ENCODE measurements at places on chromosomes 2 and 18.
A peak's percentile ranks its signal among the peaks of the same experiment; 100 is the strongest.

DNA sequence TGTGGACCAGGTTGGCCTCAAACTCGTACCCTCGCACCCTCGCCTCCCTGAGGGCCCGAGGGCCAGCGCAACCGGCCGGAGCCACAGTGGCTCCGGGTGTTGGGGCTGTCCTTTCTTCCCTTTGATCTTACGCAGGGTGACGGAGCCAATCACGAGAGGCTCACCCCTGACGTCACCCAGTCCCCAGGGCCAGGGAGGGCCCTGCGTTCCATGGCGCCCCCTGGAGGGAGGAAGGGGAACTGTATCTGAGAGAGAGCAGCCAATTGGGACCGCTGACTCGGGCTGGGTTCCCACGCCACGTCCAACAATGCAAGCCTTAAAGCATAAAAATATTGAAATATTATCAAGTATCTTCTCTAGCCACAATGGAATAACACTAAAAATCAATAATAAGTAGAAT is 432.8 kb upstream of the LRRTM4 start:
- no peak for DNase-seq

- no peak for DNase-seq
Observed at GRCh38 chr18:31396796-31397612, 20.4 kb downstream of the DSG4 start.

GRCh38 chr2:165024199-165024598 is 68.9 kb upstream of the SLC38A11 start:
- DNase-seq: no peak

- no peak for DNase-seq
Observed at GRCh38 chr2:73013936-73014335, 57.6 kb downstream of the SFXN5 start.

GRCh38 chr2:33726415-33726814 is 127.3 kb upstream of the FAM98A start:
- DNase-seq: no peak

GRCh38 chr2:207112383-207112782 is 53.4 kb downstream of the KLF7 start:
- DNase-seq: no peak

- peak; percentile 67 for DNase-seq
Observed at GRCh38 chr2:30224151-30224550, 7.2 kb upstream of the LBH start.

DNA sequence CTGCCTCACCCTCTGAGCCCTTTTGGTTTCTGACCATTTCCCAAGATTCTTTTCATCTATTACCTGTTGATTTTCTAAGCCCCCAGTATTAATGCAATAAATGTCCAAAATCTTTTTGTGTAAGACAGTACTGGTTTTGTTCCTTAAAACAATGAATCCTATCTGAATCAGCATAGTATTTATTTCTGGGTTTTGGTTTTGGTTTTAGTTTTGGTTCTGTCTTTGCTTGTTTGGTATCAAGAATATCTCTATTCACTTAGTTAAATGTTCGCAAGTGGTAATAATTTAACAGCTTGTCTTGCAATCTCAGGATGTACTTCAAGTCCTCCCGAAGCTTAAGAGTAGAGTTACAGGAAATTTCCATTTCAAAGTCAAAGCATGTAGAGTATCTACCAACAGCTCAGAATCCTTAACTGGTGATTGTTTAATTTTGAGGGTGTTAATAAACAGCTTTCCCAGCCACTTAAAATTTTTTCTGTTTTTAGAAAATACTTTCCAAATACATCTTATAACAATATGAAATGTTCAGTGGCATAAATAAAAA is 67.7 kb upstream of the NEDD4L start:
- no peak for DNase-seq

DNA sequence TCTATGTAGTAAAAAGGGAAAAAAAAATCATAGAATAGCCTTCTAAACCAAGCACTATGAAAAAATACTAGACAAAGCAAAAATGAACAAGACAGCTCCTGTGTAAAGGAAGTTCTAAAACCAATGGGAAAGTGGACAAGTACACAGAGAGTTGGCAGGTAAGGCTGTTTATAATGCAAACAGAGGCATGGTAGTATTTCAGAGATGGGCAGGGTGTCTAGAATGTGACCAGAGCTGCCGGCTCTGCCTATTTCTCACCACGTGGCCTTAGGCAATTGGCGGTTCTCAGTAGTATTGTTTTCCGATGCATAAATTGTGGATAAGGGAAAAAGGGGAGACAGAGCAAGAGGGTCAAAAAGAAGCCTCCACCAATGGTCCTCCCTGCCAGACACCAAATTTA is 173.6 kb downstream of the ANKRD30B start:
- DNase-seq: no peak

GRCh38 chr2:86033751-86034692 is 71.7 kb downstream of the POLR1A start:
- no peak for DNase-seq

- no peak for DNase-seq
Observed at GRCh38 chr2:49286045-49286444, 131.7 kb upstream of the FSHR start.

DNA sequence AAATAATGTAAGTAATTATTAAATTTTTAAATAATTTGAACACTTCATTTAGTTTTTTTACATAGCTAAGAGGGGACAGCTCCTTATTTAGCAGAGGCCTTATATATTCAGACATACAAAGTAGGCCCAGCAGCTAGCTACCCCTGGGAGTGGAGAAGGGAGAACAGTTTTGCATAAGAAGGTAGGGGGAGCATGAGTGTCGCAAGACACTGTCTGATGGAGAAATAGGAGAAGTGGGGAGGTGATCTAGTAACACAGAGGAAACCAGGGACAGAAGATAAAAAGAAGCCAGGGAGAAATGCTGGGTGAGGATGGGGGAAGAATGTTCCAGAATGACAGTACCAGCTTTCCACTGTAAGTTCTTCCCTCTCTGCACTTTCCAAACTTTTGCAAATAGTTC is 16.0 kb upstream of the RGPD4 start:
- no peak for DNase-seq

GRCh38 chr2:127829845-127830246 is 18.9 kb upstream of the WDR33 start:
- DNase-seq: no peak

DNA sequence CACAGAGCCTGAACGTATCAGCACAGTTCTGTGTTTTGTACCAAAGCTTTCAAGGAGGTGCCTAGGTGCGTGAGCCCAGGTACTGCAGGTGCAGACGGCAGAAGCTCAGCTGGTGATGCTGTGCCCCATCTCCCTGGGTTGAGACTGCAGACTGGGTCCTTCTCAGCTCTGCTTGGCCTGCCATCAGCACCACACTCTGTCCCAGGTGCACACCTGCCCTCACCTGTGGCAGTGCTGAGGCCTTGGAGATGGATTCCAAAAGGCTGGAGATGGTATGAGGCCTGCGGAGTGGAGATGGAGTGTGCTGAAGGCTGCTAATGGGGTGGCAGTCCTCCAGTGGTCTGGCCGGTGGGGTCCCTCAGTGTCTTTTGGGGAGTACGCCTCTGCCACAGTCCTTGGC is 9.3 kb downstream of the LDLRAD4 start:
- DNase-seq: no peak

DNA sequence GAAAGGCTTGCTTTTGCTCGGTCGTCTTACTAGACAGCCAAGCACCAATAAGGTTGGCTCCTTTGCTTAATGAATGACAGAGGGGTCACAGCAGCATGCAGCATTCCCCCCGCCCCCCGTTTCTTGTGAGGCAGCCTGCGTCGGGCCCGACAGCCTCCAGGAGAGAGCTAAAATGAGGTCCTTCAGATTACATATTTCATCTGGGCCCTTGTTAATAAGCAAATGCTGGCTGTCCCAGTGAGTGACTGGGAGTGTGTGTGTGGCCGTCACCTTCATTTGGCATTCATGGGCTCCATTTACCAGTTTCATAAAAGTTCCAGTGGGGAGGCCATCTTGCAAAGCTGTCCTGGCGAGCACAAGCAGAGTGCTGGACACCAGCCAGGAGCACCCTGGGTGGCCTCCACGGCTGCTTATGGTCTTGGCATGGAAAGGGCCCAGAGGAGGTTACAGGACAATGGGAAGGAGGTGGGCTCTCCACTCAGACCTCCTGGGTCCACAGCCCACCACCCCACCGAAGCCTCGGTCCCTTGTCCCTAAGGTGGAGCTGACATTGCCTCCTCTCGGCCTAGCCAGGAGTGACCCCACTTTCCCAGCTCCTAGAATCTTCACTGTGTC is 37.2 kb downstream of the ODC1 start:
- no peak for DNase-seq

- no peak for DNase-seq
Observed at GRCh38 chr2:99259465-99259864, 4.0 kb upstream of the LYG2 start.

- no peak for DNase-seq
Observed at GRCh38 chr2:104976603-104977120, 61.2 kb upstream of the MRPS9 start.
